ENCODE measurements at places on chromosomes 11 and 22. TPM values are rescaled to one million over a fixed set of nuclear protein-coding genes. Genes with fewer than 3 reads are reported as not detected.

RTN4R gene
- total RNA-seq = 2.6 TPM

P2RY2 gene
- total RNA-seq = 3.8 TPM

CHRNA10 gene
- 2.9 TPM for total RNA-seq

OR5A1 gene
- not detected for total RNA-seq

CD6 gene
- 1.2 TPM for total RNA-seq

CCDC82 gene
- total RNA-seq = 23.7 TPM

OR2AG1 gene
- not detected for total RNA-seq

SYT12 gene
- total RNA-seq = 0.25 TPM

SMTNL1 gene
- not detected for total RNA-seq

SCGB1D1 gene
- total RNA-seq = not detected

NXPE1 gene
- not detected for total RNA-seq

EML3 gene
- total RNA-seq = 95.4 TPM

RASD2 gene
- total RNA-seq = 0.14 TPM

DBX1 gene
- not detected for total RNA-seq

SUN2 gene
- total RNA-seq = 75.5 TPM

SEZ6L gene
- total RNA-seq = 0.46 TPM

SLC17A6 gene
- not detected for total RNA-seq

PC gene
- 5.5 TPM for total RNA-seq

SRSF8 gene
- 41.4 TPM for total RNA-seq

HTR3A gene
- total RNA-seq = 0.43 TPM

GPHA2 gene
- total RNA-seq = not detected

CASP1 gene
- 38.5 TPM for total RNA-seq

KREMEN1 gene
- 15.7 TPM for total RNA-seq

KCNK7 gene
- total RNA-seq = 1.1 TPM

PVALB gene
- total RNA-seq = 2.4 TPM

CCDC73 gene
- total RNA-seq = 0.17 TPM

POU2AF2 gene
- total RNA-seq = not detected

OR5D18 gene
- not detected for total RNA-seq

SERPING1 gene
- 102 TPM for total RNA-seq

SORL1 gene
- 67.0 TPM for total RNA-seq

MPZL3 gene
- total RNA-seq = 12.4 TPM

DUSP8 gene
- total RNA-seq = 17.0 TPM

RAG1 gene
- 2.3 TPM for total RNA-seq

RAB30 gene
- total RNA-seq = 25.5 TPM

PHF21B gene
- 0.43 TPM for total RNA-seq

PKNOX2 gene
- total RNA-seq = 9.3 TPM

GP1BB gene
- total RNA-seq = 4.0 TPM

TECTA gene
- 2.5 TPM for total RNA-seq

OTOG gene
- total RNA-seq = 0.11 TPM

MMP8 gene
- total RNA-seq = 1.5 TPM

OR52E6 gene
- not detected for total RNA-seq

BIRC3 gene
- 20.2 TPM for total RNA-seq

PLEKHB1 gene
- total RNA-seq = 38.8 TPM

HOATZ gene
- 25.4 TPM for total RNA-seq

UBXN1 gene
- 54.8 TPM for total RNA-seq

SCGB1A1 gene
- 5,001 TPM for total RNA-seq

OR52N2 gene
- total RNA-seq = not detected

ZFP91 gene
- total RNA-seq = 39.1 TPM
